ENCODE measurements at places on chromosomes 1 and 21.

DNA sequence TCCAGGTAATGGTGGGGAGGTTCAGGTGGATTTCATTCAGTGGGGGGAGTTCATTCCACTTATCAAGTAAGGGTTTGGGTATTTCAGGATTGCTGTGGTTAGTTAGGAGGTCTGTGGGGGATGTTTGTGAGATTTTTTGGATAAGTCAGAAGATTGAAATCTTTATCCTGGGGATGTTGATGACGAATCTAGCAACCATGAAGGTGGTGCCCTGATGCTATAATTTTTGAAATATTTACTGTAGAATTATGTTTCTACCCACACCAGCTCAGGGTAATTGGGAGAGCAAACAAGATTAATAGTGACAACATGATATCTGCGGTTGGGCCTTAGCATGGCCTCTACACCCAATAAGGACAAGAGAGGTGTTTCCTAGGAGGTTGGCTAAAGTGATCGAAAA is 28.3 kb downstream of the SUCO start:
- DNase-seq, result no peak

DNA sequence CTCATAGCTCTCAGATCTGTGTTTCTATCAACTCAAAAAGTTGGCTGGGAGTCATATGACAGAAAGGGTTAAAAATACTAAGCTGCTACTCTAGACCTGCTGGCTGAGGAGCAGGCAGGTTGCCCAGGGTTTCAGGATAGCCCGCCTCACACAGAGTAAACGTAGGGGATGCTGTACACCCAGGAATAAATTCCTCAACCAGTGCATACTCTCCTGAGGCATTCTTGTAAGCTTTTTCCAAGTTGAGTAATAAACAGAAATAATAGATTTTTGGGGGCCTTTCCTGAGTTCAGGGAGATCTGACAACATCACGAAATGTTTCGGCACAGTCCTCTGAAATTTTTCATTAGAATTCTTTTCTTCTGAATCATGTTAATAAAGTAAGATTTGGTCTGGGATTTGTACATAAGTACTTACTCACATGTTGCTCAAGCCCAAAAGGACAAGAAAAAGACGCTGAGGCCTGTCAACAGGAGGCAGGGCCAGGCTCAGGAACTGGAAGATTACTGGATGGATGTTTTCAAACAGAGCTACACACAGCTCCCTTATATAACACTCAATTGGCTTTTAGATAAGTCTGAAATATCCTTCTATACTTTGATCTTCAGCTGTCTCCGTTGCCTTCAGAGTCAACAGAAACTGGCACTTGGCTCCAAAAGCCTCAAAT is 41.0 kb downstream of the TGFBR3 start:
- DNase-seq, result no peak

DNA sequence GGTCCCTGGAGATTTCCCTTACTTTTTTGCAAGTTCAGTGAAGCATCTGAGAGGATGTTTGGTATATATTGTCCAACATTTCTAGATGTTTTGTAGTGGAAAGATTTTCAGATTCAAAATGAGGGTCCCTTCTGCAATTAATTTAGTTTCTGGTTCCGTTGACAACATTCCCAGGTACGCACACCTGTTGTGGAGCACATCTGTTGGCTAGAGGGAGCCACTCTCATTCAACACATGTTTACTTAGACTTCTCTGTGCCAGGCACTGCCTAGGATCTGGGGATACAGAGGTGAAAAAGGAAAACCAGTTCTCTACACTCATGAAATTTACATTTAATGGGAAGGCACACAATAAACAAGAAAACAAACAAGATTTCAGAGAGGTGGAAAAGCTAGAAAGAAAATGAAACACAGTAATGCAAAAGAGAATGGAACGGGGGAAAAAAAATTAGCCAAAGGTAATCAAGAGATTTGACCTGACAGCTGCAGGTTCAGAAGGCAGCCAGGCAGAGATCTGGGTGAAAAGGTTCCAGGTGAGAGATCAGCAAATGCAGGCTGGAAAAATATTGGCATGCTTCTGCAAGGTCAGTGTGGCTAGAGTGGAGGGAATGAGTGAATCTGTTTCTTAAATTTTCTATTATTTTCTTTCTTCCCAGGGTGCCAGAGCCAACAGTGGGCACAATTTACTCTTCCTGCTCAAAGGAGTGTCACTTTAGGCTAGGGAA is 48.4 kb upstream of the KAZN start:
- no peak for DNase-seq

GRCh38 chr1:231964961-231965360 is 338.4 kb downstream of the DISC1 start:
- DNase-seq, result no peak

DNA sequence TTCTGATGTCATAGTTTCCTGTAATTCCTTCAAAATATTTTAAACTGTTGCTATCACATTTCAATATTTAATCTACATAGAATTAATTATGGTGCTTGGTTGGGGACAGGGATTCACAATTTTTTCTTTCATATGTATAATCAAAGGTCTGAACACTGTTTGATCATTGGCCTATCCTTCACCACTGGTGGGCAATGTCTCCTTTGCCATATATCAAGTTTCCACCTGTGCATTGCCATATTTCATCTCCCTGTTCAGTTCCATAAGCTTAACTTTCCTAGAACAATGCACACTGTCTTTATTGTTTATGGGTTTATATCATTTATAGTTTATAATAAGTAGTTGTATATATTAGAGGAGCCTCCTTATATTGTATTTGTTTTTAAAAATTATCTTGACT is 374.9 kb upstream of the PTBP2 start:
- no peak for DNase-seq

GRCh38 chr1:85313888-85314696 is 37.7 kb upstream of the BCL10 start:
- no peak for DNase-seq

- no peak for DNase-seq
Observed at GRCh38 chr1:182917378-182917777, 35.6 kb downstream of the SHCBP1L start.

DNA sequence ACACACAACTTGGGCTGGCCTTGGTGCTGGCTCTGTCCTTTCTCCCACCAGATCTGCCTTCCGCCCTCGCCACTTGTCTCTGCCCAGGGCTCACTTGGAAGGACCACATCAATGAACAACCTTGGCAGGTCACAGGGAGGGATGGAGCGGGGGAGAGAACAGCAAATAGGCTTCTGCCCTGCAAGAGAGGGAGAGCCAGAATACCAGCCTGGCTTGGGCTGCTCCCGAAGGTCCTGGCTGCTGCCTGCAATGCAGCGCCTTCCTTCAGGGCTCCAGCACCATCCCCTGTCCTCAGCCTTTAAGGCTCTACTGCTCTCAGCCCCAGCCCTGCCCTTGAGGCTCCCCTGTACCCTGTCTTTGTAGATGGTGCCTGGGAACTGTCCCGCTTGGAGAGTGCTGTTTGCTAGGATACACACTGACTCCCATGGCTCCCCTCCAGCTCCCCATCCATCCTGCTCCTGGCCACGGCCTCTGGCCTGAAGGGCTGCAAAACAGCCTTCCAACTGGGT is 43.8 kb downstream of the HIVEP3 start:
- no peak for DNase-seq

DNA sequence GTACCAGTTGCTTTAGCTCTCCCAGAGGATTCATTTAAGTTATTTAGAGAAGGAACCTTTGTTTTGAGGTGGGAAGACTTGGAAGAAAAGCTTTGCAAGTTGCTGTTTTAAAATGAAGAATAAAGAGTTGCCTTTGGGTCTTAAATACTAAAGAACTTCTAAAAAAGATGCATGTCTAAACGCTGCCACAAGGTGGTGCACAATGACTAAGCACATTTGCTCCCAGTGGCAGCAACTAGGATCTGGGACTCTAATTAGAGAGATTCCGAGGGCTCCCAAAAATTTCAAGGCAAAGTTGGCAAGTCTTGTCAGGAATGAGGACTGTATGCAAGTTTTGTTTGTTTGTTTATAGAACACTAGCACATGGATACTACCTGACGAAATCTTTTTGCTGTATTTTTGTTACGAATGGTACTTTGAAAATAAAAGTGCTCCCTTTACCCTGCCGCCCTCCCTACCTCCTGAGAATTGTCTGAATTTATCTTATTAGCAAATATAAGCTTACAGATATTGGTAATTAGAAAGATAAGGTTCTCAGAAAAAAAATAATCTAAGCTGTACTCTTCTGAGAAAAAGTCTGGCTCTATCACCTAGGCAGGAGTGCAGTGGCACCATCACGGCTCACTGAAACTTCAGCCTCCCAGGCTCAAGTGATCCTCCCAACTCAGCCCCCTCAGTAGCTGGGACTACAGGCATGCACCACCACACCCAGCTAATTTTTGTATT is 121.8 kb downstream of the HFM1 start:
- DNase-seq, result peak; percentile 48

GRCh38 chr21:36047139-36047538 is 13.2 kb downstream of the SETD4 start:
- no peak for DNase-seq

DNA sequence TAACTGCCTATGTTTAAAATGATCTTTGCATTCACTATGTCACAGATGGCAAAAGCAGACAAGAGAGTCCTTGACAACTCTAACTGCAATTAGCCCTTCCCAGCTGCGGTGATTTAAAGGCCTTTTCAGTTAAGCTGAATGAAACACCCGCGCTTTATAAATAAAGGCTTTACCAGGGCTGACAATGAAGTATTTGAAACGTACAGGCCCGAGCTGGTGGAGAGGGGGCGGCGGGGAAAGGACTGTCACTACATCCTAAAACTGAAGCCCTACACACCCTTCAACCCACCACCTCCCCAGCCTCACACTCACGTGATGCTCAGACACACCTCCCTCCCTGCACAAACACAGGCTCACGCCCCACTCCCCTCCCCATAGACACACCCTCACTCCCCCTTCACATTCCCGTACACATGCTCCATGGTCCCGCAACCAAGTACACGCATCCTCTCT is 45.5 kb downstream of the GRIK3 start:
- no peak for DNase-seq

DNA sequence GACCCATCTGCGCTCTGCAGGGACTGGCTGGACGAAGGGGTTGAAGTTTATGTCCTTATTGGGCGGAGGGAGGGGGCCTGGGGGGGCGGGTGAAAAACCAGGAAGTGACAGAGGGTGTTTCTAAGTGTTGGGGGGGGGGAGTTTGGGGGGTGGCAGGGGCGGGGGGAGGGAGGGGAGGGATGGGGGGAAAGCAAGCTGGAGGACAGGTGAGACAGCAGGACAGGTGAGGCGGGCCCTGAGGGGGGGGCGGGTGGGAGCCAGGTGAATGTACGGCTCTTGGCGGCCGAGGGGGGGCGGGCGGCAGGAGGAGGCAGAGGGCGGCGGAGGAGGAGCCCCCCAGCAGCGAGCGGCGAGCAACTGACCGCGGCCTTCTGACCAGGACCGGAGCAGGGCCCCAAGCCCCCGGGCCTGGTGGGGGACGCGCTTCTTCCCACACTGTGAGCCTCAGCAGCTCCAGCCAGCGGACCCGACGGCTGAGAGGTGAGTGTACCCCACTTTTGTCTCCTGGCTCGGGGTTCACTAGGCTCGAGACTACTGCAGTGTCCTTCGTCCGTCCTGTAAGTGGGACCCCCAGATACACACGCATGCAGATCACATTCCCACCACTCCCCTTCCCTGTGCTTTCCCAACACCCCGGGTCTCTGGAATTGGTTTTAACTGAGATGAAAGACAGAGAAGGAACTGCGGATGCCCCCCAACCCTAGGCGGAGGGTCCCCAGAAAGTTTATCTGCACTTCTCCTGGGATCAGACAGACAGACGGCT is at the start of gene ZBTB7B:
TSS of gene ZBTB7B (plus strand) at position 339 of the 763 bp plus-strand sequence. CDS start 11,859 bp downstream, outside the sequence.
- DNase-seq, result peak; percentile 81

DNA sequence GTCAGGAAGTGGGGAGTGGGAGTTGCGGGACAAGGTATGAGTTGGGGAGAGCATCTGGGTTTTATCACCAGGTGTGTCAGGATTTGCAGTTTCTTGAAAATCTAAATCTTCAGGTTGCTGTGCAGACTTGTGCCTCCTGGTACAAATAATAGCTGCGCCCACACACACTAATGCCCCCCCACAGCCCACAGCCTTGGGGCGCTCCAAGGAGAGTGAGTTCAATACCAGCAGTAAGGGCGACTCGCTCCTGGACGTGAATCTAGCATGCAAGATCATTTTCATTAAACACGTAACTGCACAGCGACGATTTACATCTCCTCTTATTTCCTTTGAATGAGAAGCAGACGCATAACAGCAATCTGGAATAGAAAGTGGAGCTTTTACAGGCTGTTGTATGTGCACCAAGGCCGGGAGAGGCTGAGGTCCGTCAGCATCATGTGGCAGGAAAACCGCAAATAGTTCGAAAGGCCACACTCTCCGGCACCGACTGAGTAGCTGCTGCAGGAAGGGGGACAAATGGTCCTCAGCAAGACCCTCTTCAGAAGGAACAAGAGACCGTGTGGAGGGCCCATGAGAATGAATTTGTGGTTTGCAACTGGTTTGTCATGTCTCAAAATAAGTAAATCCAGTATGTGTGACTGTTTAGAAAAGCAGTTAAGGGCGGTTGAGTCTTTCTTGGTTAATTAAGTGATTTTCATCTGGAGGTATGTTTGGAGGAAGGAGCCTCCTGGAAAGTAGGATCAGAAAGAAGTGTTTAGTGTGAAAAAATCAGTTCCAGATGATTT is 439.5 kb downstream of the SMYD3 start:
- DNase-seq, result no peak

DNA sequence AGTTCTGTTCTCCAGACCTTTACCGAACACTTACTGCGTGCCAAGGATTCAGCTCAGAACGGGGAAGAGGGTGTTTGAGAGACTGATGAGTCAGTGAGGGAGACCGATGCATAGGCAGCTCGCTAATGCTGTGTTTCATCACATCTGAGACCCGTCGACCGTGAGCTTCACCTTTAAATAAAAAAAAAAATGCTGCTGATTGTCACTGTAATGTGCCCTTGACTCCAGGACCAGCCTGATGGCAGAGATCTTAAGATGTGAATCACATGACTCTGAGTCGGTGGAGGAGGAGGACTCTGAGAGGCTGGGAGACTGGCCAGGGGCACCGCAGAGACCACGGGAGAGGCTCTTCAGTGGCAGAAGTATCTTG is 28.8 kb downstream of the SPSB1 start:
- no peak for DNase-seq

GRCh38 chr1:167915569-167915968 is 1.6 kb upstream of the ADCY10 start:
- no peak for DNase-seq

- DNase-seq, result no peak
Observed at GRCh38 chr1:204373911-204374310, 14.2 kb upstream of the PLEKHA6 start.

DNA sequence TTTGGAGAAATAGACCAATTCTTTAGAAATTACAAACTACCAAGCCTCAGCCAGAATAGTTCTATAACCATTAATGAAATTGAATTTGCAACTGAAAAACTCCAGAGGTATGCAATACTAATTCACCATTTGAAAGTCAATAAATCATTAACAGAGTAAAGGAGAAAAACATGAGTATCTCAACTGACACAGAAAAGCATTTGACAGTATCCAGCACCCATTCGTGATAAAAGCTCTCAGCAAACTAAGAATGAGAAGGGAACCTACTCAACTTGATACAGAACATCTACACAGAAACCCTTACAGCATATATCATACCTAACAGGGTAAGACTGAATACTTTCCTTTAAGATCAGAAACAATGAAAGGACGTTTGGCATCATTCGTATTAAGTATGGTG is 54.3 kb downstream of the ST6GALNAC5 start:
- DNase-seq, result no peak
